ENCODE measurements at places on chromosomes 1 and 21.

DNA sequence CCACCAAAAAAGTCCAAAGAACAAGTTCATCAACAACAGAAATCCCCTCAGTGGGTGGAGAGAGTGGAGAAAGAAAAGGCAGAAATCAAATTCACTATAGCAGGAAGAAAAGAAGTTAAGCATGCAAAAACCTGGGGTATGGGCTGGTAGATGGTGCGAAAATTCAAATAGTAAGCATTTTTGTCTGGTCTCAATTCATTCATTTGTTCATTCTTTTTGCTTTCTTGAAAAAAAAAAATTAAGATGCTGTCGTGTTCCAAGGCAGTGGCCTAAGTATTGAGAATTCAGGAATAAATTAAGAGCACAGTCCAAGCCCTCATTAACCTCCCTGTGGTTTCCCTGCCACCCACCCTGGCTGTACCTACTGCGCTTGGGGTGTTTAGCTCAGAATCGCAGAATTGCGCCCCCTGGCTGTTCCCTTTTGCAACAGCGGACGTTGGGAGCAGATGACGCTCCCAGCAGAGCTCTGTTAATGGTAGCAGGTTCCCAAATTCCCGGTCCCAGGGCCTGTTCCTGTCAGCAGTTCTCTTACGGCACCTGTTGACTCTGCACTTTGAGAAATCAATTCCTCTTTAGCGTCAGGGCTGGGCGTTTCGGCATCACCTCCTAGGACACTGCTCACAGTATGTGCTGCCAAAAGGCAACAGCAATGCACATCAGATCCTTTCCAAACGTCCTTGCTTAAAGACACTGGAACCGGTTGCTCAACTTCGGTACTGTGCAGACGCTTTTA, 34.0 kb upstream of the SSX2IP start:
- DNase-seq = peak; percentile 31

DNA sequence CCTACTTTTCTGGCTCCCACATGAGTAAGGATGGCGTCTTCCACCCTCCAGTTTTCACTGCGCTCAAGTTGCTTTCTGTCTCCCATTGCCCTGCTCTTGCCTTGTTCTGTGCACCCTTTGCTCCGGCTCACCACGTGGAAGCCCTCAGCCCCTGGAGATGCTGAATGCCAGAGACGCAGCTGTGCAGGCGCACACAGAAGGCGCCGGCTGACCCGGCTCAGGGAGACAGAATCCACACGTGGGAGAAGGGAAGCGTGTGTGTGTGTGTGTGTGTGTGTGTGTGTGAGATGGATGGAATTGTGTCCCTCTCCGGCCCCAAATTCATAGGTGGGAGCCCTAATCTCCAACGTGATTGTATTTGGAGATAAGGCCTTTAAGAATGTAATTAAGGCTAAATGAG, 118.2 kb upstream of the ERRFI1 start:
- no peak for DNase-seq

DNA sequence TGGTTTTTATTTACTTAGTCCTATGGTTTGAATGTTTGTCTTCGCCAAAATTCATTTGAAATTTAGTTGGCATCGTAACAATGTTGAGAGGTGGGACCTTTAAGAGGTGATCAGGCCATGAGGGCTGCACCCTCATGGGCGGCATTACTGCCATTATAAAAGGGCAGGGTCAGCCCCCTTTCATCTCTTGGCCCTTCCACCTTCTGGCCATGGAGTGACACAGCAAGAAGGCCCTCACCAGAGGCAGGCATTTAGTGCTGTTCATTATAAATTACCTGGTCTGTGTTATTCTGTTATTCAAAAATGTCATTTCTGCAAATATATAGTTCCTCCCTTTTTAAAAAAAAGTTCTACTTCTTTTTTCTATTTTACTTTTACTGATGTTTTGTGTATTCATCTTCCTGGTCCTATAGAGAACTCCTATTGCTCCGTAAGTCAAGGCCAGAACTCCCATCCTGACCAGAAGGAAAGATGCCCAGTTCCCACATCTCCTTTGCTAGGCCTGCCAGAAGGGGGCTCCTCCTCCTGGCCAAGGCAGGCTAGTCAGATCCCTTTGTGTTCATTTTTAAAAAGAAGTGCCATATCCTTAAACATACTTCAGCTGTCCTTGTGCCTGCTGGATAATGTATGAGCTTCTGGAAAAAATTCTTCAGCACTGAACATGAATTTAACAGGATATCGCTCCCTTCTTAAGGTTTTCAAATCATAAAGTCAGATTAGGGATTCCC, 10.0 kb upstream of the LBR start:
- DNase-seq = no peak

DNA sequence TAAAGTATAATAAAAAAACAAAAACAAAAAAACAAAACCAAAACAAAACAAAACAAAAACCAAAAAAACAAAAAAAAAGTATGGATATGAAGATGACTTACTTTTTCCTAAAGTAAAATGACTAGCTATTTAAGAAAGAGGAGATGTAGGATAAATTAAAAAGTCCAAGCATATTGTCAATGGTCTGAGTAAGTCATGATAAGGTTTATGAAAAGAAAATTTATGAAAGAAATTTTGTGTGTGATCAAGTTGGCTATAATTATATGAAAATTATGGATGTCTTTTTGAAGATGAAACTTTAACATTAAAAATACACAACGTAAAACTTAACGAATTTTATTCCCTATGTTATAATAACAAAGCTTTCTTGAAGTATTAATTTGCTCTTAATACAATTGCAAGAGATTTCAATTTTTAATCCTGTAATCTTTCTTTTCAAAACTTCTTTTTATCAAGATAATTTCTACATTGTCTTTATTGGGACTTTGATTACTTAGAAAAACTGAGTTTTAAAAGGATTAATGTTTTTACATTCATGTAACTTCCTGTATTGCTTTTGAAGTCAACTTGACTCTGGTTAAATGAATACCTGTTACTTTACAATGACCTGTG, 200.9 kb upstream of the IVNS1ABP start:
- DNase-seq = no peak

GRCh38 chr1:164699815-164700491, 141.0 kb downstream of the PBX1 start:
- no peak for DNase-seq

- DNase-seq = no peak
Measured at GRCh38 chr1:16614361-16615252, 1.2 kb upstream of the NBPF1 start.
